ENCODE measurements at places on chromosomes 11 and 22. TPM values are rescaled to one million over a fixed set of nuclear protein-coding genes. Genes with fewer than 3 reads are reported as not detected.

DNA sequence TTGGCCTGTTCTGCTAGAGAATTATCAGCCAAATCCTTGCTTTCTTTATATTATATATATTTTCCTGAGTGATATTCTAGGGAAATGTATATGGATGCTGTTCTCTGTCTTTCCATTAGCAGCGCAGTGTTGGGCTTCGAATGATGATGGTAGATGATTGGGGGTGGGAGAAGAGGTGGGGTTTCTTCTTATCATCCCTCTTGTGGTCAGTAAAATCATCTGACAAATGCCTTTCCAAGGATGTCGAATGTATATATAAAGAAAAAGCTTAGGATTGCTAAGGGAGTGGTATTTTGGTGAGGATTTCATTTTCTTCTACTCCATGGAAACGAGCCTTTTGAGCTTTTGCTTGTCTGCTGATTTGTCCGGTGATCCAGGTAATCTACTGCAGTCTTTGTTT, 48.9 kb downstream of the ARHGEF12 start:
- no peak for DNase-seq

MUC5AC gene
- total RNA-seq = 0.03 TPM

HIC2 gene
- total RNA-seq = 2.7 TPM

DNA sequence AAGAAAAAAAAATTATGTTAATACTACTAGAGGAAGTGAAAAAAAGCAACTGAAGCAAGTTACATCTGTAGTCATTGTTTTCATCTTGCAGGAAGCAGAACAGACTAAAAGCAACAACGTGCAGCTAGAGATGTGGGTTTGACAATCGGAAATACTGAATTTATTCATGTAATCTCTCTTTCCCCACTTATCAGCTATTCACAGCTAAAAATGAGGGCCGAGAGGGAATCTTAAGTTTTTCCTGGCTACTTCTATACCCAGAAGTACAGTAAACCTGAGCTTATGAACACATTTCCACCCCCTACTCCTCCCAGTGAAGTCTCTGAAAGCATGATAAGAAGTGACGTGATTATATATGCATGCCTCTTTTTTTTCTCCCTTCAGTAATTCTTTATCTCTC, 116.5 kb downstream of the SPON1 start:
- no peak for DNase-seq

GRCh38 chr11:65435981-65436411, 13.4 kb downstream of the NEAT1 start:
- no peak for DNase-seq
